Heart right ventricle (tissue), 16 donors: ENCODE measurements at places on chromosomes 4 and X.

DNA sequence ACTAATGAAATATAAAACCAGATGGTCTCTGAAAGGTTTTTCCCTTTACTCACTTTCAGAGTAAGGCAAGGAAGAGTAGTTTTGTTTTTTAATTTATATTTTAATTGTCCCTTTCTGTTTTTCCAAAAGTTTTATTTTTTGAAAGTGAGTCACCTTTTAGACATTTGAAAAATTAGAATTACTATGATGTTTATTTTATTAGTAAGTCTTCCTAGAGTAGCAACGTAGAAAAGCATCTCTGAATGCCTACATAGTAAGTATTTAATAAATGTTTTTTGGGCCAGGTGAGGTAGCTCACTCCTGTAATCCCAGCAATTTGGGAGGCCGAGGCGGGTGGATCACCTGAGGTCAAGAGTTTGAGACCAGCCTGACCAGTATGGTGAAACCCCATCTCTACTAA lies 51.1 kb downstream of the TET2 start:
- no peak for DNase-seq

DNA sequence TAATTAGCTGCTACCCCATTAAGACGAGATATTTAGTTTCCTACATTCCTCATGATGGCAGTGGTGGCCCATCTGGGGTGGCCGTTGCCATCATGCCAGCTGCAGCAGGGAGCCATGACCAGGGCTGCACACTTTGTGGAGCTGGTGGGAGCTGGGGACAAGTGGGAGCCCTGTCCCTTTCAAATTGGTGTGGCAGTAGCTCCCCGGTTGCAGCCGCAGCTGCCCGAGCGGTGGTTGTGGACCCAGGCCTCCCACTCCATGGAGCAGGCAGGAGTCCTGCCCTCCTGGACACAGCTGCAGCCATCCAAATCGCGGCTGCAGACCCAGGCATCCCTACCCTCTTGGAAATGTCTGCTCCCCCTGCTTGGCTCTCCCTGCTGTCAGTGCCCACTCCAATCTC lies 9.3 kb upstream of the SYTL5 start:
- no peak for DNase-seq

DNA sequence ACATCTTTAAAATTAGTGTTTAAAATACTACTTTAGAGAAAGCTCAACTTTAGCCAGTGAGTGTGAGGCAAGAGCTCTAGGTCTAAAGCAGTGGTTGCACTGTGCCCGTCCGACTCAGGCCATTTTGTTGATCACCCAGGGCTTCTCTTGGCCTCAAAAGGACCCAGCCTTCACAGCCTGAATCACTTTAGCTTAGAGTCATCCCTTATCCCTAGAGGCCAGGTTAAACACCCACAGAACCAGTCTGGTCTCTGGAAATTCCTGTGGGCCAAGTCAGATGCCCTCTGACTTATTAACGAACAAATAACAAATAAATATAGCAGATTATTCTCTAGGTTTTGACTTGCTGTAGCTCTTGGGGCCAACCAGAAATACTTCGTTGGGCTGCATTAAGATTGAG lies 102.3 kb downstream of the WWC2 start:
- DNase-seq, result no peak

DNA sequence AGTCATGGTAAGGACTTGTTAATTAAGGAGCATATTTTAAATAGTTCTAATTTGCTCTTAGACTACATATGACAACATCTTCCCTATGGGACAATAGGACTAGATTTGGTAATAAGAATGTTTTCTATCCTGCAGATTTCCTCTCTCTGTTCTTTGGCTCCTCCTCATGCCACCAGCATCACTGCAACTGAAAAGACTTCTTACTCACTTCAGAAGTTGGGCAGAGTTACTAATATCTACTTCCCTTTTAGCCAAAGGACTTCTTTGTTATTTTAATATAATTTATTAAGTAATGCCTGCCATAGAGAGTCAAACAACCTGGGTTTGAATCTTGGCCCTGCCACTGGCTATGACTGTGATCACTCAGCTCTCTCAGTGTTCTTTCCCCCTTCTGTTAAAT lies 16.4 kb downstream of the MMAA start:
- no peak for DNase-seq

- no peak for DNase-seq
Measured at GRCh38 chr4:56187688-56188087, 199.6 kb downstream of the AASDH start.

- DNase-seq, result peak; percentile 4
Measured at GRCh38 chr4:63349674-63350025, 1059.6 kb downstream of the TECRL start.

DNA sequence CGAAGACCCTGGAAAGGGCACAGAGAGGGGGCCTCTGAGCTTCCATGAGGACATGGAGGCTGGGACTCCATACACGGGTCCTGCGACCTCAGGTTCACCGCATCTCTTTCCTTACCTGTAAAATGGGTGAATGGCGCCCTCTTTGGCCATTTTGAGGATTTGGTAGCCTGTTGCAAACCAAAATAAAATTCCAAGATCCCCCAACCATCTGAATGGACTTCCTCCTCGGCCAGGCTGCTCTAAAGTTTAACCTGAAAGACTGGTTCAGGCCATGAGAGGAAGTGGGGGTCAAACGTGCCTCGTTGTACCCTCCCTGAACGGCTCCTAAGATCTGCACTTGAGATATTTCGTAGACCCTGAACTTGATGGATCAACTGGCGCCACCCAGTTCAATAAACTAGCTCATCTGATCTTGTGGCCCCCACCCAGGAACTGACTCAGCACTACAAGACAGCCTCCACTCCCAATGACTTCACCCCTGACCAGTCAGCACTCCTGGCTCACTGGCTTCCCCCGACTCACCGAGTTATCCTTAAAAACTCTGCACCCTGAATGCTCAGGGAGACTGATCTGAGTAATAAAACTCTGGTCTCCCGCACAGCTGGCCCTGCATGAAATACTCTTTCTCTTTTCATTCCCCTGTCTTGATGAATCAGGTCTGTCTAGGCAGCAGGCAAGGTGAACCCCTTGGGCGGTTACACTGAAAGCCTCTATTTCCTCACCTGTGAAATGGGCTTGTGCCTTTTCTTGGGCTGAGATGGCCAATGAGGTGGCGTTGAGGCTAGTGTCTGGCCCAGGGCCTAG lies 32.9 kb upstream of the GPR78 start:
- DNase-seq, result no peak

DNA sequence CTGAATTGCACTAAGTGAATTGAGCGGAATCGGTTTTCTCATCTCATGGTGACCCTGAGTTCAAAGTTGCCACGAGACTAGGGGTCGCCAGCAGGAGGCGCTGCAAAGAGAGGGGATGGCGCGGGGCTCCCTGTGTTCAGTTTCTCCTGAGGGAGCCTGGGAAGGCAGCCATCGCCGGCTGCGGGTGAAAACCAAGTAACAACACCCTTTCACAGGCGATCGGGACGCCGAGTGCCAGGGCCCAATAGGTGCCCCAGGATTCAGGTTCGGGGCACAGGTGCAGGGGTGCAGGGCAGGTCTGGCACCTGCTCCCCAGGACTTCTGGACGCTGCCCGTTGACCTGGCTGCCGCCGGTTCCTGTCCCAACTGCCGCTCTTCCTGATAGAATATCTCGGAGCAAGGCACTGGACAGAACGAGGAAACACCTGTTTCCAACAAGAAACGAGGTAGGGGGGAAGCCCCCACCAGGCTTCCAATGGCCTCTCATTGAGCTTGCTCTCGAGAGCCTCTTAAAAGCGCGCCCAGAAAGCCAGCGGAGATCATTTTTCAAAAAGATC lies 1.1 kb upstream of the FGF16 start:
- DNase-seq, result peak; percentile 15

- DNase-seq, result no peak
Measured at GRCh38 chrX:15170927-15171326, 99.0 kb downstream of the ASB9 start.

- DNase-seq, result no peak
Measured at GRCh38 chr4:122341886-122342285, 36.9 kb upstream of the ADAD1 start.

- no peak for DNase-seq
Measured at GRCh38 chr4:53613428-53613827, 22.1 kb upstream of the LNX1 start.

DNA sequence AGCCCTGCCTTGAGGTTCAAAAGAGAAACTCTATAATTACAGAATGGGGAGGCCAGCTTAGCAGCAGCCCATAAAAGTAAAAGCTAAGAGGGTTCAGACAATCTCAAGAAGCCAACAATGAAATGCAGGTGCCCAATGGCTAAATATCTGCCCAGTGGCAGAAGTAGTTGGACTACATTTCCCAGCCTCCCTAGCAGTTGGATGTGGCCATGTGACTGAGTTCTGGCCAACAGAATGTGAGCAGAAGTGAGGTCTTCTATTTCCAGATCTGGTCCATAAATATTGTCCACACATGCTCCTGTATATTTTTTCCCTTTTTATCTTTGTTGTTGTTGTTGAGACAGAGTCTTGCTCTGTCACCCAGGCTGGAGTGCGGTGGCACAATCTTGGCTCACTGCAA lies 127.9 kb upstream of the NHS start:
- DNase-seq, result no peak

DNA sequence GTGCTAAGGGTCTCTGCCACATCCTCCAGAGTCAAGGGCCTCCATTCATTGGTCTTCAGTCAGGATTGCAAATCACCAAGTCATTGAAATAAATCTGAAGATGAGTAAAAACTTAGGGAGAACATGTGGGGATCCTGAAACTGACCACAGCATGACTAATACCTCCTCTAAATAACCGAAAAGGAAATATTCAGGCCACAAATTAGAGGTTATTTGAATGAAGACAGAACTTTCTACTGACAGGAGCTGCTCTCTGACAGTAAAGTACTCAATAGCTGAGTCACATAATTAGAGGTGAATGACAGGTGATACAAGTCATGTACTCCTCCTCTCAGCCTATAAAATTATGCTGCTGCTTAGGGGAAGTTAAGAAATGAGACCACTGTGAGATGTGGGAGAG lies 240.2 kb upstream of the F9 start:
- no peak for DNase-seq

DNA sequence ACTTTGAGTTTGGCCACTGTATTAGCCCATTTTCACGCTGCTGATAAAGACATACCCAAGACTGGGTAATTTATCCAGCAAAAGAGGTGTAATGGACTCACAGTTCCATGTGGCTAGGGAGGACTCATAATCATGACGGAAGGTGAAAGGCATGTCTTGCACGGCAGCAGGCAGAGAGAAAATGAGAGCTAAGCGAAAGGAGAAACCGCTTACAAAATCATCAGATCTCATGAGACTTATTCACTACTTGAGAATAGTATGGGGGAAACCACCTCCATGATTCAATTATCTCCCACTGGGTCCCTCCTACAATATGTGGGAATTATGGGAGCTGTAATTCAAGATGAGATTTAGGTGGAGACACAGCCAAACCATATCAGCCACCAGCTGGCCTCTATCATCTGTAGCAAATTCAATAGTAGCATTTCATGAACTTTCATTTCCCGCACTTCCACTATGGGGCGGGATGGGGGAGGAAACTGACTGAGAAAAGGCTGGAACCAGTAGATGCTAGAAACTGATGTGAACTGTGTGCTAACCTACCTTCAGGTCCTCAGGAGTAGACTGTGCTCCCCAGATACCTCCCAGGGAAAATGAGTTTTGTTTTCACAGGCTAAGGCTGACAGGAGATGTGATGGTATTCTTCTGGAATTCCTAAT lies 35.3 kb upstream of the LGI2 start:
- DNase-seq, result no peak

GRCh38 chr4:171719691-171720090 lies 93.5 kb upstream of the GALNTL6 start:
- DNase-seq, result no peak

DNA sequence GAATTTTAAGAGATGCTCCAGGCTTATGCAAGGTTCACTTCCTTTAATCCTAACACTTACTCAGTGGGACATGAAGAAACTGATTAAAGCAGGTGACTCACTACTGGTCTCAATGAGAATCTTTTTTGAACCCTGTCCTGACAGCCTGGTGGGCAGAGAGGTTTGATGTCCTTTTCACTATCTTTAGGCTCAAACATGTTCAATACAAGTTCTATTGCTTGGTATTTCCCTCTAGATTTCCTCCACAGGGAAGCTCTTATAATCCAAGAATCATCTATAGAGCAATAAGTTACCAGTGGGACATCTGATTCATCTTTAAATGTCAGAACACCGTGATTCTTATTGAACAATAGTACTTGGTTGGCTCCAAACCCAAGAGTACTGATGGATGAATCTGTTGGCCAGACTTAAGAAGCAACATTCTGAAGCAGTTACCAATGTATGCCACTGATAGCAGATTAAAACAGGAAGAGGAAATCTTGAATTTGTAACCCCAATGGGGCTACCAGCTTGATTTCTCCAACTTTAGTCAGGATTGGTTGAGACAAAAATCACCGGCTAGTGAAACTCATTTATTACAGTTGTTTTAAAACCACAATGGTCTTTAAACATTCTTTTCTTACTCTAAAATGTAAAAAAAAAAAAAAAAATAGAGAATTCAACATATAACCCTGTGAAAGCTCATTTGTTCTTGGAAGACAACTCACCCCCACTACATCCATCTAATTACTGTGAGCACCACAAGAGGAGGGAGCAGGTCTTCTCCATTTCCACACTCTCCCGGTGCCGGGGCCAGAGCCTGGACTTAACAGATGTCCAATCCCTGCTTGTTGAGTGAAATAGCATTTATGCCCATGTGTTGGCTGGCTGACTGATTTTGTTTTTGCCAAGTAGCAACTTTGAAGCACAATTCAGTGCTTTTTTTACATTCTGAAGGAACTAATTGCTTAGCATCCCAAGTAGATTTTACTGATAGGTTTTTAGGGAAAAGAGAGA lies 43.3 kb downstream of the FGFBP1 start:
- DNase-seq, result no peak
